ENCODE measurements at places on chromosomes 4 and X.

GRCh38 chr4:2182994-2183393 lies 58.9 kb downstream of the HAUS3 start:
- DNase-seq = no peak

GRCh38 chr4:119118397-119118796 lies 17.2 kb upstream of the MYOZ2 start:
- DNase-seq = no peak

GRCh38 chr4:37935026-37935425 lies 25.2 kb upstream of the PTTG2 start:
- no peak for DNase-seq

DNA sequence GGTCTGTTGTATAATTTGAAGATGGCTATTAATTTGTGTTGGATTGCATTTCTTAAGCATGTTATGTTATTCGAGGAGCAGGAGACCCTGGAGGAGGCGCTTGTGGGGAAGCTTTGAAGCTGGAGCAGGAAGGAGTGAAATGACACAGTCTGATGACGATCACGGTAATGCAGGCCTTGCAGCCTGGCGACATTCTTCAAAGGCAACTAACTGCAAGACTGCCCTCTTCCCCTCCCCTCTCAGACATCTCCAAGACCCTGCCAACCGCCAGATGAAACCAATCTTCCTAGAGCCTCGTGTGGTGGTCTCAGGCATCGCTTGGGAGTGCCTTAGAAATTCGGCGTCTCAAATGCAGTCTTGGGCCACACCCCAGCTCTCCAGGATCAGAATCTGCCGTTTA lies 16.1 kb downstream of the CLCN4 start:
- DNase-seq = no peak

DNA sequence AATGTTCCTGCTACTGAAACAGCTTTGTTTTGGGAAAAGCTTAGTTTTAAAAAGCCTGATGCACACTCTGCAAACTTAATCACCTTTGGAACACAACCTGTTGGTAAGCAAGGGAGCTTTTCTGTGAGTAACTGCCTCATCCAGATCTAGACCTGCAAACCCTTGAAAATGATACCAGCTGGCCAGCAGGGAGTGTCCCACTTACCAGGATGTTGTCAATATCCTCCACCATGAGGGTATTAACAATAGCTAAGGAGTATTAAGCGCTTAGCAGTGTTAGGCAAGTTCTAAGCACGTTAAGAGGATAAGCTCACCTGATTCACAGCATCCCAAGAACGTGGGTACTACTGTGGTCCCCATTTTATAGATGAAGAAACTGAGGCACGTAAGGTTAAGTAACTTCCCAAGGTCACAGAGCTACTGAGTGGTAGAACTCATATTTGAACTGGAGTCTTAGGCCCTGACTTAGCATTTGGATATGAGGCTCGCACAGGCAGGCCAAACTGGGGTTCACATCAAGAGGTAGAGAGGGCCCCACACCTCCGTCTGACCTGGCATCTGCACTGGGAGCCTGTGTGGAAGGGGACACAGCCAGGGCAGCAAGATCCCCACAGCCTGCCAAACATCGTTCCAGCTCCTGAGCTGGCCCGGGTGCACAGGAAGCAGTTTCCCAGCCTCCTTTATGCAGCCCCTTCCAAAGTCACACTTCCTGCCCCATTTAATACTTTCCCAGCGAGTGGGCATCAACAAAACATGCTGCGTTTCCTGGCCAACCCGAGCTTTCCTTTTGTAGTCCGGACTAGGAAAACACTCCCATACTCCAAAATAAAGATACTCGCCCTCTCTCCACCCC lies 32.7 kb downstream of the IRF2 start:
- DNase-seq = no peak

DNA sequence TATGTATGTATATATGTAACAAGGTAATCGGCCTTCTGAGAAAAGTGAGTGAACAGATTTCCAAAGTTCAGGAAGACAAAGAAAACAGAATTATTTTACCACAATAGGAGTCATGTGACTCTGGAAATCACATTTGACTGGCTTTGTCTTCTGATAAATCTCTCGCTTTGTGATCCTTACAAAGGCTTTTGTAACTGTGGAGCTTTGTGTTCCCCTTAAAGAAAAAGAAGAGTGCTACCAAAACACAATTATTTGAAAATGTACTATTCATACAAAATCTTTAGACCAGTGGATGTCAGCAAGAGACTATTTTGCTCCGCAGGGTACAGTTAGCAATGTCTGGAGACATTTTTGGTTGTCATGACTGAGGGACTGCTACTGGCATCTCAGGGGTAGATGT lies 238.8 kb downstream of the LDB2 start:
- no peak for DNase-seq

GRCh38 chr4:174318829-174319764 lies 35.4 kb downstream of the CEP44 start:
- DNase-seq = no peak
